Aorta (tissue), 5 donors: ENCODE measurements at places on chromosomes 16 and 17.

- DNase-seq, result peak; percentile 17
Measured at GRCh38 chr17:50288306-50288705, 14.0 kb downstream of the TMEM92 start.

DNA sequence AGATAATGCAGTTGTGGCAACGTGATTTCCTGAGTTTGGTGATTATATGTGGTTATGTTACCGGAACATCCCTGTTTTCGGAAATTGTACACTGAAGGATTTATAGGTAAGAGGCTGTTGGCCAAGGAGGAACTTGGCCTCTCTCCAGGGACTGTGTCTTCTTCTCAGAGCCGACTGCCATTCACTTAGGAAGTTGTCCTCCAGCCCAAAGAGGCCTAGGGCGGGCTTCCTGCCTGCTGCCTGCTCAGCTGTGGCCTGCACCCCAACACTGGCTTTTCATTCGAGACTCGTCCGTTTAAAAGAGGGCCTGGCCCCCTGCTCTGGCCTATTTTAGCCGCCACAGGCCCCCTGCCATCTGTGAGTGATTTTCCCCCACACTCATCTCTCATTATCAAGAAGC is 64.3 kb downstream of the ZDHHC7 start:
- DNase-seq, result no peak

DNA sequence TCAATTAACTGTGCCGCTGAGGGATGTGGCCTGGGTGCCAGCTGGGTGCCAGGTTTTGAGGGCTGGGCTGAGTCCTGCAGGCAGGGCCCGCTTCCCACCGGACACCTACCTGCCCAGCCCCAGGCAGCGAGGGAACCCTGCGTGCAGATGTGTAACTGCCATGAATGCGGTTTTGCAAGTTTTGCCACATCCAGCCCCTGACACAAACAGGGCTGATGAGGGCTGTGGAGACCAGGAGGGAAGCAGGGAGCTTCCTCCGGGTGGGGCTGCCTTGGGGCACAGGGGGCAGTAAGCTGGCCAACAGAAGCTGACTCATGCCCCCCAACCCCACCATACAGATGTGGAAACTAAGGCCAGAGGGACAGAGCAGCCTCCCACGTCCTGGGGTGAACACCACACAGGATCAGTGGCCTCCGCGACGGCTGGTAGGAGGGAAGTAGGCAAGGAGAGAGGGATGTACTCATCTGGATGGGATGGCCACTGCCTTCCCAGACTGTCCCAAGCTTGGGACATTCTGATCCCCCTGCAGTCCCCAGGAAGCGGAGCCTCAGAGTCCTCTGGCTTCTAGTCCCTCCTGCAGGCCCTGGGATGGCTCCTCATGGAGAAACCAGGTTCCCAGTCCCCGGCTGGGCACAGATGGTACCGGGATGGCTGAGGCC is 1.6 kb downstream of the UBALD1 start:
- no peak for DNase-seq

GRCh38 chr16:79970551-79971236 is 370.2 kb upstream of the MAF start:
- no peak for DNase-seq

DNA sequence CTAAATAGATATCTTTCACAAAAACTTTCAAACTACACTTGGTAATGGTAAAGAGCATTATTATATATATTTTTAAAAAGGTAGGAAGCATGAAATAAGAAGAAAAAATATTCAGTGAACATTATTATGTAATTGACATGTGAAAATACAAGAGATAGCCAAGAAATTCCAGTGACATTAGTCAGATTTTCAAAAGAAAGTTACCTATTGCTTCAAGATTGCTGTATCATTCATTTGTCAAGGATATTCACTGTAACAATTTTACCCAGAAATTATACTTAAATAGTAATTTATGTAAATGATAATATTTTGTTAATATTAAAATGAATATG is 350.2 kb downstream of the KIF2B start:
- DNase-seq, result no peak

DNA sequence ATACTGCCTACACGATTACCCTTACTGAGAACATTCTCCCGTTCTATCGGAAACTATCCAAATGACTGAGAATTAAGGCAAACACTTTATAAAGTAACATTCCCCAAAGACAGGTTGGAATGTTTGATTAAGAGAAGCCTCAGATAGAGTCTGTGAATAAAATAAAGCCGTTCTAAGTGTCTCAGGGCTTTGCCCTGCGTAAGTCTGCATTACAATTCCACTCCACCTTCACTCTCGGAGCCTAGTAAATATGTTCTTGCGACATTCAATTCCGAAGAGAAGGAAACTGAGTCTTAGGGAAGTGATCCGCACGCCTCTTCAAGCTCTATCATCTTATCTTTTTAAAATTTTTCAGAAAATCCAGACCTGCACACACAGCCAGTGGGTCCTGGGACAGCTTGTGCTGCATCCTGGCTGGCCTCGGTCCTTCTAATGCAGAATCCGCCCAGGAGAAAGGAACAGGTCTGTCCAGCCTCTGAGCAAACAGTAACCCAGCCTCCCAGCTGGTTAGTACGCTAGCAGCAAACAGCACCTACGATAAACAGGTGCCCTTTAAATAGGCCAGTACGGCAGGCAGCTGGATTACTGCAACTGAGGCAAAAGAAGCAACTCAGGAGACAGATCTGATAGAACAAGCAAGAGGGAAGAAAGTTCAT is 254.1 kb upstream of the IRX3 start:
- DNase-seq, result no peak

- DNase-seq, result no peak
Measured at GRCh38 chr16:24834459-24835335, 11.1 kb upstream of the SLC5A11 start.

DNA sequence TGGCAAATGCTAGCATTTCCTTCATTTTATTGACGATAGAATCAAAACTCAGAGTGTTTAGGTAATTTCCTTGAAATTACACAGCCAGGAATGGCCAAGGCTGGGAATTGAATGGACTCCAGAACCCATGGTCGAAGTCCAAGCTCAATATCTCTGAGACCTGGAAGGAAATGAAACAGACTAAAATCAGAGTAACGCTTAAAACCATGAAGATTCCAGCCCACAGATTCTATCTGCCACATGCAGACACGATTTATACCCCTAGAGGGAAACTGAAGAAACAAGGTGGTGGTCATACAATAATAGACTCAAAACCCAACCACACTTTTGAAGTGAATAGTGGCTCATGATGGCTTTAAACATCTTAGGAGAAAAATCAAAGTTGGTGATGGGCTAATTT is 95.6 kb downstream of the PRKCA start:
- no peak for DNase-seq

DNA sequence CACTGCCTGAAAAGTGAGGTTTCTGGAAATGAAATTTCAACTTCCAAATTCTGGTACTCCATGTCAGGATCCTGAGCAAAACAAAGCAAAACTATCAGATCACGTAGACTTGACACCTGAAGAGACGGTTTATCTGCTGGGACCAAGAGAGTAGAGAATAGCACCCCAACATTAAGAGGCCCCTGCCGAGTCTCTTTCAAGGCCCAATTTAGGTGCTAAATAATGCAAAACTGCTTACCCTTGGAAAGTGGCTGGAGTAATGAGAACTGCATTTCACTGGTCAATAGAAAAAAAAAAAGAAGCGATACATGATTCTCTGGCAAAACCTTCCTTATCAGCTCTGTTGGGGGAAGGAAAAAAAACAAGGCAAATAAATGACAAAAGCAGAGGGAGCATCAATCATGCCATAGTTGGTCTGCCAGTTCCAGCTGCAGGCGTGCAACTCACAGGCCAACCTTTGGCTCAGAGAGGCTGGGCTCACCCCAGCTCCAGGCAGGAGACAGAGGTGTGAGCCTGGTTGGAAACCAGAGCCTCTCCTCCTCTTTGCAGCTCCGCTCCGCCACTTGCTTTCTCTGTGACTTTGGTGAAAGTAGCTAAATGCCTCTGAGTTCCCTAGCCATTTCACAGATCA is 595.2 kb downstream of the TOX3 start:
- no peak for DNase-seq

GRCh38 chr16:66510711-66511601 is 39.0 kb downstream of the TK2 start:
- peak; percentile 78 for DNase-seq

DNA sequence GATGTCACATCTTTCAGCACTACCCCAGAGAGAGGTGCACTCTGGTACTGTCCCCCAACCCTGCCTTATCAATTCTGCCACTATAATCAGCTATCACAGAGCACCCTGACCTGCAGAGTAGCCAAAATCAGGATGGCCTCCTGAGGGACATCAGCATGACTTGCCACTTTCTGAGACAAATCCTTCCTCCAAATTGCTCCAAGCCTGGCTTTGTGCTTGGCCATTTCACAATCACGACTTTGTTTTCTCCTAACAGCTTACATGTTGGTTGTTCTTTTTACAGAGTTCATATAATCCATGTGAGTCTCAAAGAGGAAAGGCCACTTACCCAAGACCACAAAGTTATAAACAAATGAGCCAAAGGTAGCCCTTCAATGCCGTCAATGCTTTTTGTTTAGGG is 449.0 kb upstream of the CDH5 start:
- DNase-seq, result no peak

DNA sequence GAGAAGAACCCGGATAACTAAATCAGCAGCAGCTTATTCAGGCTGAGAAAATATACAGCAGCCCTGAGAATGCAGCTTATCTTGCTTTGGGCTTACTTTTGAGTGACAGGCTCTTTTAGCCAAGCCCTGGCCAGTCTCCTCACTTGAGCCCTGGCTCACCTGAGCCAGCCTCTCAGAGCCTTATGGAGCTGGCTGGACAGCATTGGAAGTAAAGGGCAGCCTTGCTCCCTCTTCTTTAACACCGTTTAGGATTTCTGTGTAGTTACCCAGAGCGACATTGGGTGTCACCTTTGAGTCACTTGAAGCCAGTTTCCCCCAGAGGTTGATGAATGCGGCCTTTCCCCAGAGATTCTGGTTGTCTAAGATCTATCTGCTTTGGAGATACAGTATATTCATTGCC is 7.7 kb upstream of the NPIPB2 start:
- no peak for DNase-seq

- peak; percentile 67 for DNase-seq
Measured at GRCh38 chr17:7294614-7295153, at the start of gene YBX2. TSS of gene YBX2 (minus strand) at chr17:7294639. CDS start at chr17:7294500, 139 bp downstream.
